ENCODE measurements at places on chromosomes 5 and 9.

GRCh38 chr5:155595791-155596190 is 582.2 kb downstream of the KIF4B start:
- DNase-seq = no peak

DNA sequence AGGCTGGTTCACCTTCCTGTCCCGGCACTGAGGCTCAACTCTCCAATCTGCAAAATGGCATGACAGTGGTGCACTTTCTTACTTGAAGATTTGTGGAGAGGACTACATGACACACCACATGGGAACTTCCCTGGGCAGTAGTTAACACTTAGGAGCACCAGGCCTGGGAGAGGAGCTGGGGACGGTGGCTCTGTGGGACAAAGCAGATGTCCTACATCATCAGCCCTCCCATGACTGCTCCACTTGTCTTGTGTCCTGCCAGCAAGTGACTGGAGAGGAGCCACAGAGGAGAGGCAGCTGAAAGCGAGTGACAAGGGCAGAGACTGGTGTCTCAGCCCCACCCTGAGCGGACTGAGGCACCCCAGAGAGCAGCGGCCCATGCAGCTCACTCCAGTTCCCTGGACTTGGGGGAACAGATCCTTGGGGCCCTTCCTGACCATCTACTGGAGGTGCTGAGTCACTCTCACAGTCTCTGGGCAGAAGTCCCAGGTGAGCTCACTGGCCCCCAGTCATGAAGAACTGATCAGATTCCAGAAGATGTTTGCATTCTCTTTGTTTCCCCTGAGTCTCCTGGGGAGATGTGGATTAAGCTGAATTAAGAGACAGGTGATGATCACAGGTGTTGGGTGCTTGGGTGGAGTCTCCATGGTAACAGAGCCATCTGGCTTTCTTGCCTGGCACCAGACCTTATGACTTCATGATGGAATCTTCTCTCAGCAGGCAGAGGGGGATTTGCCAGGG is 13.2 kb upstream of the SLC25A48 start:
- DNase-seq = no peak

- DNase-seq = peak; percentile 9
Measured at GRCh38 chr5:39370555-39371366, 6.5 kb upstream of the C9 start.

DNA sequence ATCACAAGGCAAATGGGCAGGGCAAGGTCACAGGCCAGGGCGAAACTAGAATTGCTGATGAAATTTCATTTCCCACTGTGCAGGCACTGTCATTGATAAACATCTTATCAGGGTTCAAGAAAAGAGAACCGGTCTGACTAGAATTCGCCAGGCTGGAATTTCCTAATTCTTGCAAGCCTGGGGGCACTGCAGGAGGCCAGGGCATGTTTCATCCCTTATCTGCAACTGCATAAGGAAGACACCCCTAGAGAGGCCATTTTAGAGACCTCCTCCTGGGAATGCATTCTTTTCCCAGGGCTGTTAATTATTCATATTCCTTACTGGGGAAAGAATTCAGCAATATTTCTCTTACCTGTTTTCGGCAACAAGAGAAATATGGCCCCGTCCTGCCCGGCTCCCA is 266.2 kb upstream of the CYLC2 start:
- DNase-seq = no peak

GRCh38 chr9:85117831-85118230 is 448.3 kb downstream of the NTRK2 start:
- no peak for DNase-seq

DNA sequence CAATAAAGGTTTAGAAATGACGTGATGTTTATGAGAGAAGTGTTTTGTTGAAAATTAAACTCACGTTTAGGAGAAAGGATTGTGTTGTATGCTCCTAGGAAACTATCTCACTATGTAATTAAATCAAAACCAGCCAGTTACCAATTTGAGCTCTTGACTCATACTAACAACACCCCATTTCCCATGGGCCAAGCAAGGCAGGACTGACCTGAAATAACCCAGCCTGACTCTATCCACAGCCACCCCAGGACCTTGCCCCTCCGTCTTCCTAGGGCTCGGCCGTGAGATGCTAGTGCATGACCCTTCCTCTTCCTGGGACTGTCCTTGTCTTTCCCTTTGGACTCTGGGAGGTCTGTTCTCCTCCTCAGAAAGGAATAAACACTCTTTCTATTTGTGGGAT is 16.4 kb downstream of the TLR4 start:
- DNase-seq = no peak

DNA sequence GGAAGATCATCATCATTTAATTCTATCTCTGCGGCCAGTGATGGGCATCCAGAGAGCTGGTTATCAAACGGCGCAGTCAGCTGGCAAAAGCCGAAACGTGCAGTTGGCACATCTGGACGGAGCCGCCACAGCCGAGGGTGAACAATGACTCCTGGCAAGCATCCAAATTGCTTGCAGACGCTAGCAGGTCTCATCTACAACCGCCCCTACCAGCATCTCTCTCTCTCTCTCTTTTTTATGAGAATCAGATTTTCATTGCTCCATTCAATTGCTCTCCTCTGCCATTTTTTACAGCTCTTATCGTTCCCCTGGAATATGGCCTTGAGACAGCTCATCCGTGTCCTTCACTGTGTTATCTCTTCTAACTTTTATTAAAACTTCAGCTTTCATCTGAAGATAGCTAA is 165.2 kb downstream of the MAPKAP1 start:
- no peak for DNase-seq

DNA sequence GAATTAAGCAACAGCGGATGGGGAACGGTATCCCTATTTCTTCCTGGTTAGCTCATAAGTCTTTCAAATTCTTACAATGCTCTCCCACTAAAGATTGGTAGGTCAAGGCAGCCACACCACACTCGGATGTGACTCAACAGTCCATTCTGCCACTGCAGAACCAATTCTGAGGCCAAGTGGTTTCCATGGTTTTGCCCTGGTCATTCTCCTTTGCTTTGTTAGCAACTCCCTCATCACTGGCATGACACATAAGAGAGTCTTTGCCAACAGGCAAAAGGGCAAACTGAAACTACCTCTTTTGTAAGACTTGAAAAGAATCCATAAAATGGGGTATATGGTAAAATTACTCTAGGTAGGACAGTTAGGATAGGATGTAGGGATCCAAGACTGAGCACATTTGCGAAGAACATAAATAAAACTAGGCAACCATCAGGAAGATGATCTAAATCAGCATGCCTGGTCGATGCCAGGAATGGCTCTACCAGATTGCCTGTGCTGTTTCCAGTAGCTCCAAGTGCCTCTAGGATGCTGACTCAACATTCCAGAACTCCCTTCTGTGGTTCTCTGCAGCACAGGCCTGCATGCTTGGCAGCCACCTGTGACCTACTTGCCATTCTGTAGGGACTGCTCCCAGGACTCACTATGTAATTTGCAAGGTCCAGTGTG is 105.4 kb downstream of the DCP2 start:
- DNase-seq = no peak

GRCh38 chr9:136670576-136671253 is 8.0 kb downstream of the EGFL7 start:
- peak; percentile 7 for DNase-seq

DNA sequence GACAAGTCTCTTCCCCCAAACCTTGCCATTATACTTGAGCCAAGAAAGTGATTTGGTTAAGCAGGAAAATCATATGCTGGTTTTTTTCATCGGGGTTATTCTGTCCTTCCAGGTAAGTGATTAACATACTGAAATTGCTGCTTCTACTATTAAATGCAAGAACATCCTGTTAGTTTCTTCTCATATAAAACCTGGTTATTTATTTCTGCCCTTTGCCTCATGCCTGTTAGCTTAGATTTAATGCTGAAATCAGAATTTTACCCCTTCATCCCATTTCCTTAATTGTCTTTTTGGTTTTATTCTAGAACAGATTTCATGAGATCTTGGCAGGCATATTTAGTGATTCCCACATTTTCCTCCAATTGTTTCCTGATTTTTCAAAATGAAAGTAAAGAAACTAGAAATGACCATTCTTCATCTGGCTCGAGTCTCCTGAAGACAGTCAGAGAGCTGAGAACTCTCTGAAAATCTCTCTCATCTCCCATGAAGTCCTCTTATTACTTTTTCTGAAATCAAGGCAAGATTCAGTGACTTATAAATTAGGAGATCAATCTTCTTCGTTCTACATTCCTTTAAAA is 132.9 kb downstream of the NFIB start:
- no peak for DNase-seq

DNA sequence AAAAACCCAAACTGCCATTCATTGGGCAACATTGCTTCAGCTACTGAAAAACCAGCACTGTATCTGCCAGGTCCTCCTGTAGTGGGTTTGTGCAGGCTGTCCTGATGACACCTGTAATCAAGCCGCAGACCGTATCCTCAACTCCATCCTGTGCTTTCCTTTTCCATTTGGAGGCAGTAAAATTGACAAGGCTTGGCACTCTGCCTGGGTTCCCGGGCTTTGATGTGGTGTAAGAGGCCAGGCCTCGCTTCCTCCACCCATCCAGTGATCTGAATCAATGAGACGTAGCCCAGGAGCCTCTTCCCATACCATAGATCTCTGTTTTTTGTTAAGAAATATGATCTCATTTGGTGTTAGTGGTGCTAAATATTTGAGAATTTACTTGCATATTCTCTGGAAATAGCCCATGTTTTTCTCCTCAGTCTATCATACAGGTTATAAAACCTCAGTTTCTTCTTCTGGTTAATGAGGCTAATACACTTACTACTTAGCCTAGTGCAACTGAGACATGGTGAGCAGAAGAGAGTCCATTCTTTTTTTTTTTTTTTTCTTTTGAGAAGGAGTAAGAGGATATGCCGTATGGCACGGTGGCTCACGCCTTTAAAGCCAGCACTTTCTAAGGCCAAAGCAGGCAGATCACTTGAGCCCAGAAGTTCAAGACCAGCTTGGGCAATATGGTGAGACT is 34.8 kb downstream of the LSM11 start:
- DNase-seq = no peak

GRCh38 chr5:125609011-125609410 is 814.2 kb upstream of the GRAMD2B start:
- DNase-seq = no peak

DNA sequence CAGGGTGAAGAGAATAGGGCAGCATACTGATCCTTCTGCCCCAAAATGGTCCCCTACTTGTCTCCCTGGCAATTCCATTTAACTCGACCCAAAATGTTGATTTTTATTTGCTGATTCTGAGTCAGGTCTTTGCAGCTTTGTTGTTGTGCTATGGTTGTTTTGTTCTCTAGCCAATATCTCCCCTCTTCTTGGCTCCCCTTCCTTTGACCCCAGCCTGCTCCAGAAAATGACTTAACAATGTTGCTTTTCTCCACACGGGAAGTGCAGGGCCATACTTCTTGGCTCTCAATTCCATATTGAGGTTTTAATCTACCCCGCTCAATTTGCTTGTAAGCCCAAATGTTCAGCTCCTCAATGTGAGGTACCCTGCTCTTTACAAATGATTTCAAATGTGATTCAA is 330.0 kb downstream of the RASEF start:
- DNase-seq = no peak

DNA sequence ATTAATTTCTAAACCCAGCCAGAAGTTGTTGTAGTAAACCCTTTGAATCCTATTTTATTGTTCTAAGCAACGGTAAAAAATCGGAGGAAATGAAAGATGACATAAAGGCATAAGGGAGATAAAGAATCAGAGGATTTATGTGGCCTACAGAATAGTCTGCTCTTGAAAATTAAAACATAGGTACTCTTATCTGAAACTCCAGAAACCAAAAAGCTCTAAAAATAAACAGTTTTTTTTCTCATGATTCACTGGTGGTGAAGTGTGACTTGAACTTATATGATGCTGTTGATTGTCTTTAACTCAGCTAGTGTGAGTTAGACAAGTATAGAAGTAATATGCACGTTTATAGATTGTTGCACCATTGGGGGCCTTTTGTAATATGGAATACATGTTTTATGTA is 80.3 kb downstream of the HSD17B4 start:
- DNase-seq = peak; percentile 40

GRCh38 chr5:107291866-107292265 is 378.9 kb downstream of the EFNA5 start:
- DNase-seq = no peak

DNA sequence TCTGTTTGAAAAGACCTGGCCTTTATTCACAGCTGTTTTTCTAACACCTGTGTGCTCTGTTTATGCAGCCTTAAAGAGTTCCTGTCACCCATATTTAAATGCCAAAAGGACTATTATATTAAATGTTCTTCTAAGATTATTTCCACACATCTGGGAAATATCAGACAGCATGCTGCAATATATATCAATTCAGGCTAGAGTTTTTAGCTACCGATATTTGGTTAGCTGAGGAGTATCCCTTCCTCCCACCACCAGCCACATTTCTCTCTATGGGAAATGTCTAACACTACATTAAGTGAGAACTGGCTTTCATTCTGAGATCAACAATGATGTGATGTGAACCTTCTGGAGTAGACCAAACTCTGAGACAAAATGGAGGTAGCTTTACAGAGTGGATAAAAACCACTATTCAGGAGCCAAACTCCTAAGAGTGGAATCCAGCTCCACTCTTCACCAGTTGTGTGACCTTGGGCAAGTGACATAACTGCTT is 509.2 kb downstream of the ZNF608 start:
- DNase-seq = no peak

- DNase-seq = no peak
Measured at GRCh38 chr5:81068063-81068462, 107.9 kb downstream of the RASGRF2 start.

DNA sequence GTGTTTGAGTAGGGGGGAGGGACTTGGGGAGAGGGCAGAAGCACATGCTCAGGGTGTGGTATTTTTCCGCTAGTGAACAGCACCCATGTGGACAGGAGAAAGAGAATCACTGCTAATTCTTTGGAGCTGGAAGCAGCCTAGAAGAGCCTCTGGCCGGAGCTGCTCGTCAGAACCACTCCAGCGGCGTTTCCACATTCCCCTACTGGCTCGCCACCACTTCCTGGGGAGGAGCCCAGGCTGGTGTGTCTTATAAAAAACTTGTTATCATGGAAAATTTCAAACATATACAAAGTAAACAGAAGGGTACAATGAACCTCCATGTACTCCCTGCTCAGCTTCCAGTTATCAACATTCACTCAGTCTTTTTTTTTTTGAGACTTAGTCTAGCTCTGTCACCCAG is 26.7 kb downstream of the LHX2 start:
- DNase-seq = no peak

DNA sequence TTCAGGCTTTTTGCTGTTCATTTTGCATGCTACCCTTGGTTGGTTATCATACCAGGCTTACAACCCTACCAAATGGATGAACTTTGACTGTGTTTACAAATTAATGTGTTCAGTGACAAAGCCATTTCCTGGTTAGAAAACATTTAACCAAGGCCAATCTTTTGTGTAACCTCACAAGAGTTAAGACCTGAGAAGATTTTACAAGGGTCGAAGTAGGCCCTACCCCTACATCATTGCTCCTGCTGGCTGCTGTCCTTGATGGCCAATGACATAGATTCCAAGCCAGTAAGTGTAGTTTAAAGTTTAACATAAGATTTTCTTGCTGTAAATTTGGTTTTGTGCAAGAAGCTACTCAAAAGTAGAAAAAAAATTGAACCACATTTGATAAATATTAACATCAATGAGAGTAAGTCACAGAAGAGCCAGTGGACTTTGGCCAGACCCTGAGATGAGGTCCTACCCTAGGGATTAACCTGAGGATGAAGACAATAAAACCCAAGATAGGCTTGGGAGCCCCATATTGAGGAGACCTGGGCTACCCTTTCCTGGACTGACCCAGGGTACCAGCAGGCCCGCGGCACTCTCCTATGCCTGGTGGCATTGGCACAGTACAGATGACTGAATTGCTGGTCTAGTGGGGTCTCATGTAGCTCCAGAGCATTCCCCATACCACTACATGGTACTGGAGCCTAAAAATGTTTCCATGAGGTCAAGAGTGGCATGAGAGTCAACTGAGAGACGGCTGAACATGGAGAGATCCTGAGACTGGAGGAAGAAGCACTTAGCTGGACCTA is 8.3 kb downstream of the C1QTNF3 start:
- DNase-seq = no peak

- no peak for DNase-seq
Measured at GRCh38 chr9:100086097-100086635, 12.6 kb downstream of the ERP44 start.
